Activated CD4-positive, alpha-beta T cell treated with anti-CD3 and anti-CD28 coated beads, Interleukin-2, amount 50 U/mL, for 16 hours (primary cell): ENCODE measurements at places on chromosomes 7 and 10.
A peak's percentile ranks its signal among the peaks of the same experiment; 100 is the strongest.

- DNase-seq = peak; percentile 15
Measured at GRCh38 chr7:13262929-13263530, 575.6 kb downstream of the ARL4A start.

DNA sequence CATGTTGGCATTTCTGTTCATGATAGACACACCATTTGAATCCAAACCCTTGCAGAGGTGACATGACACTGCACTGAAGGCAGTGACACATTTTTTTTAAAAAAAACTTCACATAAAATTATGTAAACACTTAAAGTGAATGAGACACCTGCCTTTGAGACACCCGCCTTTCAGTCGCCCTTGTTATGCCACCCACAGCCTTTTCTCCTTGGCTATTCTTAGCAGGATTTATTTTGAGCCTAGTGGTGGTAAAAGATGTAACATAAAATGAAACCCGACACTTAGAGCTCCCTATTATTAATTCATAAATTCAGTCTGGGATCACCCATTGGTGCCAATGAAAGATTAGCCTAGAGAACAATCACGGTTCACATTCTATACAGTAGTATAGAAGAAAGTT is 161.3 kb downstream of the DYNC1I1 start:
- DNase-seq = no peak

GRCh38 chr10:15419279-15419874 is 48.3 kb upstream of the FAM171A1 start:
- DNase-seq = peak; percentile 31

- DNase-seq = no peak
Measured at GRCh38 chr7:8291397-8292141, 29.6 kb upstream of the ICA1 start.

DNA sequence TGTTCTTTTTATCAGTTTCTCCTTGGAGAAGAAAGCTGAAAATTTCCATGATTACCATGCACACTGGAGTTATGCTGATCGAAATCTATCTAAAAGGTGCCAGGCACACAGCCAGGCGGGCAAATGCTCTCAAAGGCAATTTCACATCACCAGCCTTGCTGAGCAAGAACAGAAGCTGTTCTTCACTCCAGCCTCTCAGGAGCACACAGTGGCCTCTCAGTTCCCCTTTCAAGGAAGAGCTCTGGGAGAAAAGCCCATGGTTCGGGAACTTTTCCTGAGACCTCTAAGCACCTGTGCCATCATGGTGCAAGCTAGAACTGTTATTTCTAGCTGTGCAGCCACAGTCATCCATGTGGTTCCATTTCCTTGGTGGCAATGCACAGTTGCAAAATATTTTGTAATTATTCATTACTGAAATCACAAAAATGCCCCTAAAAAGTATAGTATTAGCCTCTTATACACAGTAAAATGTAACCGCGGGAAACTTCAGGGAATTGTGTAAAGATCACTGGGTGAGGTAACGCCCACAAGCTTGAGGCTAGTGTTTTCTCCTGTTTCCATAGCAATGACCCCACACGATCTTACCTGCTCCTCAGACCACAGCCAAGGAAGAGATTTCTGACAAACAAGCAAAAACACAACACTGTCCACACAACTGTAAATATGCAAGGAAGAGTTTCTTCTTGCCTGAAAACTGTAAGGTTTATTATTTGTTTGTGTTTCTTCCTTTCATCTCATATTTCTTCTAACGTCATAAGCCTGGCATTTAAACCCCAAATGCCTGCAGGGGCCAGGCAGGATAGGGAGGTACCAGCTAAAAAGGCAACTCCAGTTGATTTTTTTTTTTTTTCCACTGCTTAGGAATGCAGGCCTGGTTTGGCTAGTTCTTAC is 121.2 kb downstream of the FAM107B start:
- DNase-seq = peak; percentile 42

DNA sequence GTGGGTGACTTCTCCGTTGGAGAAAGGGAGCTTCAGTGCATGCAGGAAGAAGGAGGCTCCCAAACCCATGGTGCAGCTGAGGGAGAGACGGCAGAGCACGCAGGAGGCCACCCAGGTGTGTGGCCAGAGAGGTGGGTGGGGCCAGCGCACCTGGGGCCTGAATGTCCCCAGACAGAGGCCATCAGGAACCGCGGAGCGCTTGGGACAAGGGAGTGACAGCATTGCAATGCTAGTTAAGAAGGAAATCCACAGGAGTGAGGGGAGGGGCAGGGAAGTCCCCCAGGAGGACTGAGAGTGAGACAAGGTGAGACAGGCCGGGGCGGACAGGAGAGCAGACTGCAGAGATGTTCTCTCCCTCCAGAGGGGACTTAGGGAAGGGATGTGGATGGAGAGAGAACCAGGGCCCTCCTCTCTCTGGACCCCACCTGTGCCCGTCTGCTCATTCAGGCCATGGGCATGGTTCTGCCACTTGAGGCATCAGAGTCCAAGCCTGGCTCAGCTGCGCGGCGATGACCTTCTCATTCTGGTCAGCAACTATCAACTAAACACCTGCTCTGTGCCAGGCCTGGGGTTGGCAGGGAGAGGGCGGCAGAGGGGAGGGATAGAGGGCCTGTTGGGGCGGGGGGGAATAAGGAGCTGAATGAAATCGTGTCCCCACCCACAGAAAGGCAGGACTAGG is 69.4 kb upstream of the COL13A1 start:
- DNase-seq = no peak

- peak; percentile 54 for DNase-seq
Measured at GRCh38 chr7:120805636-120806388, 52.1 kb downstream of the TSPAN12 start.

GRCh38 chr7:17558558-17559332 is 260.3 kb downstream of the AHR start:
- no peak for DNase-seq

GRCh38 chr10:82266438-82266837 is 391.4 kb downstream of the NRG3 start:
- DNase-seq = no peak

DNA sequence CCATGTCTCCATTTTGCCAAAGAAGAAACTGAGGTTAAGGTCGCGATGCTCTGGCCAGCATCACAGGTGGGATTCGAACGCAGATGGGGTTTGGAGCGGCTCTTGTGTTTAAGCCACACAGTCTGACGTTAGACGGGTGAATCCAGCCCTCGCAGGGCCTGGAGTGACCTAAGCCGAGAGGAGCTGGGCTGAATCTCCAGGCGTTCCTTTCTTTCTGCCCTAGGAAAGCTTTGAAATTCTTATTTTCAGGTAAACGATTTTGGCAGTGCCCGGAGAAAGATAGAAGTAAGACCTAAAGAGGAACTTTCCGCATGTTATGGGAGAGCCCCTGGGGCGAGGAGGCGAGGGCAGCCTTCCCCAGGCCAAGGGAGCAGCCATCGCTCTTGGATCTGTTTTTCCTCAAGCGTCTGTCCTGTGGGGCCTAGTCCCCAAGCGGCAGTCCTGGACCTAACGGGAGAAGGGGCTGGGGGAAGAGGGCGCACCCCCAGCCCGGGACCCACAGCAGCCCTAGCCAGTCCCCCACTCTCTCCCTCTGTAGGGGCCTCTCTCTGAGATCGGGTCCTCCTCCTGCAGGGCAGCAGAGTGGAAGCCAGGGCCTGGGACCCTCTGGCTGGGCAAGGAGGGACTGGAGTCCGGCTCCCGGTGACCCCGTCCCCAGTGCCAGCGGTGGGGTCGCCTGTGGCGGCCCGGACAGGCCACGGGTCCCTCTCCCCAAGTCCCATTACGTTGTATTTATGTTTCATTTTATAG is 8.9 kb upstream of the LBX1 start:
- no peak for DNase-seq

- no peak for DNase-seq
Measured at GRCh38 chr7:134332892-134333291, 16.2 kb upstream of the SLC35B4 start.

GRCh38 chr7:25802057-25802456 is 349.9 kb upstream of the NFE2L3 start:
- no peak for DNase-seq

DNA sequence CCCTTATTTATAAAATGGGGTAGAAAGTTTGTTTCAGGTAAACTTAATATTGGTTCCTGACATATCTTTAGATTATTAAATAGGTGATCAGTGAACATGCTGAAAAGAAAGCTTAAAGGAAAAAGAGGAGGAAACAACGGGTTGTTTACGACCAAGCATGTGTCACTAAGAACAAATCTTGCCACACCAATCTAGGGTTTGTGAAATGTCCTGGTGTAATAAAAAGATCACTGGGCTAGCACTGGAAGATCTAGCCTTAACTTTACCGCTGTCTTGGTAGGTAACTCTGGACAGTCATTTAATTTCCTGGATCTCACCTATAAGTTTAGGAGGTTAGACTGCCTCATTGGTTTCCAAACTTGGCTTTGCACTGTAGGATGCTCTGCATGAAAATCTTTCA is 19.0 kb downstream of the VPS26A start:
- DNase-seq = no peak

- DNase-seq = no peak
Measured at GRCh38 chr10:49240946-49241345, 52.8 kb upstream of the TMEM273 start.

DNA sequence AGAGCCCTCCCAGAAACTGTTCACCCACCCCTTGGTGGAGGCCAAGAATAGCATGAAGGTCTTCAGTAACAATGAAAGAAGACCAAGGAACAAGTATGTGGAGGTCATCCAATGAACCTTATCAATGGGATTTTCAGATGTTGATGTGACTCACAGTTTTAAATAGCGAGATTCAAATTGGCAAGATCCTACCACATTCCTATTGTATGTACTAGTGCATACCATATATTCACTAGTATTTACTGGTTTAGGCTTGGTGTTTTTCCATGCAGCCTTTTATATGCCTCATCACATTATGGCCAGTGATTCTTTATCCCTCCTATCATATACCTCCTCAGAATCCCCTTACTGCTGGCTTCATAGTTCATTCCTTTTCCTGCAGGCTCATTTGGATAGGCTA is 54.4 kb downstream of the ITGB8 start:
- no peak for DNase-seq

GRCh38 chr7:98281757-98282606 is 496 bp downstream of the BRI3 start:
- peak; percentile 12 for DNase-seq

GRCh38 chr10:5159126-5159525 is 25.8 kb downstream of the AKR1C8 start:
- no peak for DNase-seq

DNA sequence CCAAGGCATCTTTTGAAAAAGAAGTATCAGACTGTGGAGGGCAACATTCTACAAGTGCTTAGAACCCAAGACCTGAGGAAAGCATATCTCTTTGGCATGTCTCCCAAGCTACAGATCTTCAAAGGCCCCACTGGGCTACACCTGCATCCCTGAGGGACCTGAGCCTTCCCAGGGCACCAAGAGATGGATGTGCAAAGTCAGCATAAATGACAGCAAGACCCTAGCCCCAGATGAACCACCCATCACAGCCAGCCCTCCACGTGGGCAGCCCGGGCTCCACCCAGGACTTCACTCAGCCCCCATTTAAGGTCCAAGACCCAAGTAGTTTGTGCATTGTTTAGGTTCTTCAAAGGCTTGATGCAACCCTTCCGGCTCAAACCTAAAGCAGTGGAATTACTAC is 123.5 kb downstream of the SFMBT2 start:
- no peak for DNase-seq

- DNase-seq = no peak
Measured at GRCh38 chr7:14351167-14351566, 361.7 kb upstream of the ETV1 start.

- DNase-seq = peak; percentile 48
Measured at GRCh38 chr10:28217848-28218247, 85.0 kb downstream of the MPP7 start.

- DNase-seq = no peak
Measured at GRCh38 chr10:68560186-68560942, at the start of gene TET1. Gene TET1 (plus strand): TSS chr10:68560337. CDS start chr10:68572339, 12,002 bp downstream.

DNA sequence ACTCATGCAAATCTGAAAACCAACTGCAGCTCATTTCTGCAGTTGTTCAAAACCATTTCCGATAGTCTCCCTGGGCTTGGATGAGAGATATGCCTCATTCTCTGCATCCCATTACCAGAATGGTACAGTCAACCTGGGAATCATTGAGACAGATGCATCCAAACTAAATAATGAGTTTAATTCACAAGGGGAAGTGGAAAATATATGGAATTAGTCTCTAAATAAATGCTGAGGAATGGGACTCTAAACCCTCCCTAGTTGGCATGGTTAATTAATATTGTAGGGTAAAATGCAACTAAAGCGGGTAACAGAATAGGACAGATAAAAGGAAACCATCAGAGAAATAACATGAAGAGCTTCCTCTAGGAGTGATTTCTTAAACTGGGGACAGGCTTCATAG is 118.9 kb downstream of the AMPH start:
- DNase-seq = no peak
